Uterus (tissue), 4 donors: ENCODE measurements at places on chromosomes 1 and 21. TPM values are rescaled to one million over a fixed set of nuclear protein-coding genes. Genes with fewer than 3 reads are reported as not detected.

CFHR1 gene
- total RNA-seq = 0.41 TPM

DNA sequence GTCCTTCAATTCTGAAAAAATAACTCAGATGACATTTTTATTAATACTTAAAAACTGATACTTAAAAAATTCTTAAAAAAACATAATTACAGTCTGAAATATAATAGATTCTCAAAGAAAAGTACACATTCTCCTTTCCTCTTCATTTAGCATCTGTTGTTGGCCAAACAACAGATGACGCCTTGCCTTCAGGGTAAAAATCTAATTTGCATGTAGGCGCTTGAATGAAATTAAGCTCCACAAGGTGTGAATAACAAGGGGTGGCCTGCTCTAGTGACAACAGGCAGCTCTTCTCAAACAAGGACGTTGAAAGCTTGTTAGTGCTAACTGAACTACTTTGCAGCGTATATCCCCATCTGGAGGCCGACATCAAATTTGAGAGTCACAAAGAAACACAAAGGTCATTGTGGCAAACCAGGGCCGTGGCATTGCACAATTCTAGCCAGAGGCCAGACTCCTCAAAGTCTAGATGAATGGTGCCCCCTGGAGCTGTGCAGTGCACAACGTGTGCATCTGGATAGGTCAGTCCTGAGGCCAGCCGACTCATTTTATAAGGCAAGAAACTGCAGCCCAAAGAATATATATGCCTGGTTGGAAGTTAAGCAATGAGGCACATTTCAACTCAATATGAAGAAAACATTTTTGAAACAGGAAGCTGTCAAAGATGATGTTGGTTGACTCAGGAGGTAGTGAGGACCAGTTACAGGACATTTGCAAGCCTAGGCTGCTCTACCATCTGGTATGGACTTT lies 459.2 kb upstream of the RUNX1 start:
- no peak overlapping the region for H3K4me3 ChIP-seq
- no peak overlapping the region for H3K27ac ChIP-seq
- H3K36me3 ChIP-seq = no peaks in the 10 kb centered on the region
- no peaks in the 10 kb centered on the region for H3K4me1 ChIP-seq
- H3K27me3 ChIP-seq = no peaks in the 10 kb centered on the region
- DNase-seq = no peak

DNA sequence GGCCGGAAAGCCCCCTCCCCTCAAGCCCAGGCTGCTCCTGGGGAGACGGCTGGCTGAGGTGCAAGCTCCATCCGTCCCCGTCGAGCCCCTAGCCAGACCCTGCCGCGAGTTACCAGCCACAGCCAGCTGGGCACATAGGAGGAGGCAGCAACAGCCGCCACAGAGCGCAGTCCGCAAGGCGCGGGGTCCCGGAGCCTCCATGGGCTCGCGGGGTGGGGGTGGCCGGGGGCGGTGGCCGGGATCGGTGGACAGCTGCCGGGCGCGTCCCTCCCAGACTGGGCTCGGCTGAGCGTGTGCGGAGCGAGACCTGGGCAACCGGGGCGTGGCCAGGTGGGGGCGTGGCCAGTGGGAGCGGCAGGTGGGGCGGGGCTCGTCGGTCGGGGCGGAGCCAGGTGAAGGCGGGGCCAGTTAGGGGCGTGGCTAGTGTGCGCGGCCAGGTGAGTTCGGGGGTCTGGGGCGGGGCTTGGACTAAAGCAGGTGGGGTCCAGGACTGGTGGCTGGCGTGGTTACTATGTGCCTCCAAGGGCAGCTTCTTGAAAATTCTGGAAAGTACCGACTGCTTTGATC lies at the start of gene CD164L2:
Gene CD164L2 (minus strand): TSS at position 295 of the 567 bp plus-strand sequence. CDS start 94 bp downstream, at position 201.
- H3K36me3 ChIP-seq = no peaks in the 10 kb centered on the region
- DNase-seq = no peak
- no peaks in the 10 kb centered on the region for H3K27me3 ChIP-seq
- no peaks in the 10 kb centered on the region for H3K4me1 ChIP-seq
- H3K27ac ChIP-seq = no peak within 1 kb of the TSS

GRCh38 chr1:222798116-222798515 lies 16.7 kb upstream of the DISP1 start:
- DNase-seq = no peak
- H3K4me1 ChIP-seq = no peaks in the 10 kb centered on the region
- H3K27me3 ChIP-seq = no peaks in the 10 kb centered on the region
- no peaks in the 10 kb centered on the region for H3K36me3 ChIP-seq
- H3K4me3 ChIP-seq = no peak overlapping the region
- no peak overlapping the region for H3K27ac ChIP-seq
